Bronchial smooth muscle cell (primary cell): ENCODE measurements at places on chromosomes 4 and X. TPM values are rescaled to one million over a fixed set of nuclear protein-coding genes. Genes with fewer than 3 reads are reported as not detected.

The GYG2 gene
- total RNA-seq, result 2.5 and 2.6 TPM in 2 replicates

The FAM114A1 gene
- total RNA-seq, result 229 and 375 TPM in 2 replicates

The CACNA1F gene
- under 0.01 TPM in 1 of 2 replicates, not detected in the other for total RNA-seq

The NUDT10 gene
- total RNA-seq, result 1.4 and 2.7 TPM in 2 replicates

The ADAM29 gene
- total RNA-seq, result not detected in 2 replicates

The NRK gene
- 0.34 and 0.47 TPM in 2 replicates for total RNA-seq

The CFAP99 gene
- total RNA-seq, result not detected in 2 replicates

The FGD1 gene
- total RNA-seq, result 3.1 and 3.6 TPM in 2 replicates

The DMRTC1 gene
- not detected in 2 replicates for total RNA-seq

The MEPE gene
- total RNA-seq, result not detected in 2 replicates

The DCAF4L1 gene
- total RNA-seq, result under 0.01 TPM in 1 of 2 replicates, not detected in the other

The FAM47E gene
- 0.32 and 1.4 TPM in 2 replicates for total RNA-seq

The ANAPC10 gene
- 14.6 and 18.4 TPM in 2 replicates for total RNA-seq

The NFKB1 gene
- 18.4 and 22.4 TPM in 2 replicates for total RNA-seq

The ODAPH gene
- total RNA-seq, result not detected in 2 replicates

The SYTL5 gene
- total RNA-seq, result 0.60 and 1.6 TPM in 2 replicates

The WAS gene
- total RNA-seq, result 0.26 and 0.32 TPM in 2 replicates

The LDB2 gene
- total RNA-seq, result 191 and 428 TPM in 2 replicates
